Activated T-cell treated with anti-CD3 and anti-CD28 coated beads, Interleukin-2, amount 50 U/mL, for 48 hours (primary cell): ENCODE measurements at places on chromosomes 3 and 15.

GRCh38 chr3:46212101-46212500 is 4.0 kb upstream of the CCR1 start:
- DNase-seq: no peak

GRCh38 chr3:172717493-172718088 is 6.7 kb upstream of the NCEH1 start:
- DNase-seq: no peak

GRCh38 chr15:28260722-28261121 is 61.3 kb downstream of the HERC2 start:
- DNase-seq: no peak

GRCh38 chr3:16936676-16937230 is 52.0 kb downstream of the PLCL2 start:
- no peak for DNase-seq

- peak; percentile 67 for DNase-seq
Observed at GRCh38 chr3:141243271-141243707, 11.7 kb downstream of the PXYLP1 start.

- no peak for DNase-seq
Observed at GRCh38 chr3:122926322-122926721, 101.2 kb downstream of the SEMA5B start.
